ENCODE measurements at places on chromosomes 12 and 14. TPM values are rescaled to one million over a fixed set of nuclear protein-coding genes. Genes with fewer than 3 reads are reported as not detected.

DNA sequence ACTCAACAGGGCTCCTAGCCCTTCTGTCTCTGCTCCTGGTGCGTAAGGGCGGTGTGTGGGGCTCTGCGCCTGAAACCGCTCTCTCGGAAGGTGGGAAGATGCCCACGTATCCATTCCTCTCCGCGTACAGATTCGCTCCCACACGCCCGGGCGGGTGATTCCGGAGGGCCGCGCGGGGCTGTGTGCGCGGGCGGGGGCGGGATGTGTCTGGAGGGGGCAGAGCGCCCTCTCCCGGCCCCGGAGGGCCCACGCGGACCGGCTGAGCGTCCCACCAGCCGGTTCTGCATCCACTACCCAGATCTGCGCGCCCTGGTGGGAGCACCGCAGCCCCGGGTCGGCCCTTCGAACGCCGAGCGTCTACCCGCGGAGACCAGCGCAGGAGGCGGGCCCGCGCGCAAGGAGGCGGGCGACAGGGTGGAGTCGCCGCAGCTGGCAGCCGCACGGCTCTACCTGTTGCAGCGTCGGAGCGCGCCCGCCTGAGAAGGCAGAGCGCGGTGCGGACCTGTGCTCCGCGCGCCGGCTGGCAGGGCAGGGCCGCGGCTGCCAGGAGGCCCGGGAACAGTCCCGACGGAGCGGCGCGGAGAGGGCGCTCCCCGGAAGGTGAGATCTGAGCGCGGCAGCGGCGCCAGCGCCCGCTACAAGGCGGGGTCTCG is 1.4 kb upstream of the KCNK13 start:
- DNase-seq: no peak

DNA sequence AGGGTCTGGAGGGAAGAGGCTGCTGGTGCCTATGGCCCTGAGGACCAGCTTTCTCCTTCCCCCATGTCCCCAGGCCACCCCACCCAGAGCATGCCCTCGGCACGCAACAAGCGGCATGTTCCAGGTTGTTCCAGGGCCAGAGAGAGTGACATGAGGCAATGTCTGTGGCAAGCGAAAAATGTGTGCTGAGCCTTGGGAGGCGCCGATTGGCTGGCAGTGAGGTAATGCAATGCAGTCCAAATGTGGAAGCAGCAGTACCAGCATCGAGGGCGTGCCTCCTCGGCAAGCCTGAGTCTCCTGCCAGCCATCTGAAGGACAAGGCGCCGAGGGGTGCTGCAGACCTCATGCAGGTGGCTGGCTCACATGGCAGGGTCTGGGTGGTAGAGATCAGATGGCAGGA is 423.8 kb downstream of the NRXN3 start:
- no peak for DNase-seq

DNA sequence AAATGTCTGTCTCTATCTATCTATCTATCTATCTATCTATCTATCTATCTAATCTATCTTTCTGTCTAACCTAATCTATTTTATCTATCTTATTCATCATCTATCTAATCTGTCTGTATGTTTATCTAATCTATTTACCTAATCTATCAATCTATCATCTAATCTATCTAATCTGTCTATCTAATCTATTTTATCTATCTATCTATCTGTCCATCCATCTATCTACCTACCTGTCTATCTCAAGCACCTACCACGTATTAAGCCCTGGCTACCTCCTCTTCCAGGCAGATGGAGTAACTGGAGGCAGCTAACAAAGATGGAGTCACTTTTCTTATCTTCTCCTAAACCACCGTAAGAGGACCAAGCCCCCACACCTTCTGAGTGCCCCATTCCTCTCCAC is 5.8 kb downstream of the CD4 start:
- no peak for DNase-seq

GRCh38 chr12:1836241-1836803 is 16.0 kb downstream of the LRTM2 start:
- no peak for DNase-seq

DNA sequence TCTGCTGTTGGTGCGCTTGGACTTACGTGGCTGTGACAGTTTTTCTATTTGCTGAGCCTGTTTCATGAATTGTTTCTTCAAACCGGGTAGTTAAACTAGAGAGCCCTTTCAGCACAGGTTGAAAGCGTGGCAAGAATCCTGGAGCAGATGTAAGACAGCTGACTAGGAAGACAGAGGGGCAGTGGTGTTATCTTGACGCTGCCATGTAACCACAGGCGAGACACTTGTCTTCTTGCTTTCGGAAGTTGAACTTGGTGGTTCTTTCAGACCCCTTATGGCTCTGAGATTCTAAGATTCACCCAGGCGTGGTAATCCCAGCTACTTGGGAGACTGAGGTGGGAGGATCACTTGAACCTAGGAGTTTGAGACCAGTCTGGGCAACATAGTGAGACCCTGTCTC is 4.3 kb downstream of the EMP1 start:
- DNase-seq: no peak

- DNase-seq: no peak
Measured at GRCh38 chr14:93304771-93305170, 28.1 kb downstream of the BTBD7 start.

DNA sequence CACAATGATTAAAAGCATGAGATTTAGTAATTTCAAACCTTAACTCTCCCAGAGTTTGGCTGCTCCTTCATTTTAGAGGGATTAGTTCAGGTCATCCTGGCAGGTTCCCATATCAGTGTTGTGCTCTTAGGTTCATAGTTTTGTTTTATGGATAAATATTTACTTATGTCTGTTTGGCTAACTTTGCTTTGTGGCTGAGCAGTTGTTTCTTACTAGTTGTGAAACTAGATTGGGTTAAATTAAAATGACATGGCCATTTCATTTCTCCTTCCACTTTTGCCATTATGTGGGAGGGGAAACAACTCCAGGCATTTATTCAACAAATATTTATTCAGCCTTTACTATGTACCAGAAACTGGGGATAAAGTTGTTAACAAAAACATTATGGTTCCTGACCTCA is 158.8 kb downstream of the TMTC3 start:
- no peak for DNase-seq

GRCh38 chr12:2449586-2449985 is 345.2 kb upstream of the FKBP4 start:
- no peak for DNase-seq

DNA sequence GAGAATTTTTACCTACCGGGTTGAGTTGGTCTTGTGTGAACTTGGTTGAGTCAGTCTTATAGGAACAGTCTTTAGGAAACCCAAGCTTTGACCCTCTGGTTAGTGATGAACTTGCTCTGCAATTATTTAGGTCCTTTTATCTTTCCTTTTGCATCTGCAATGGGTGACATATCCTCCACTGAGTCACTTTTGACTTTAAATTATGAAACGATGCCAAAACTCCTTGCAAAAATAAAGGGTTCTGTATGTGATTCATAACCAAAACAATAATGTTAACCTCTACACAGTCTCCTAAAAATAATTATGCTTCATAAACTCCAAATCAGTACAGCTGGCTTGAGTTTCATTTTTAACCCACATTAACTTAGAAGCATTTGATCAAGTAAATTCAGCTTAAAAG is 979.4 kb downstream of the GALC start:
- DNase-seq: no peak

The TAS2R31 gene
- 2.1 TPM for total RNA-seq

The GDF3 gene
- 0.46 TPM for total RNA-seq

The ARG2 gene
- total RNA-seq: 1.6 TPM

The PZP gene
- 0.46 TPM for total RNA-seq
